ENCODE measurements at places on chromosomes 3 and 15. TPM values are rescaled to one million over a fixed set of nuclear protein-coding genes. Genes with fewer than 3 reads are reported as not detected.
A peak's percentile ranks its signal among the peaks of the same experiment; 100 is the strongest.

Gene C3orf49
- not detected for total RNA-seq

Gene STAG1
- 63.6 TPM for total RNA-seq

Gene LYZL4
- total RNA-seq = not detected

Gene ANKUB1
- not detected for total RNA-seq

Gene ANKRD34C
- total RNA-seq = 0.42 TPM

Gene ZDHHC23
- total RNA-seq = 12.7 TPM

- no peak for DNase-seq
Measured at GRCh38 chr15:74311734-74312444, 55.6 kb downstream of the CYP11A1 start.

- DNase-seq = no peak
Measured at GRCh38 chr3:38224357-38224756, 41.3 kb upstream of the SLC22A13 start.

DNA sequence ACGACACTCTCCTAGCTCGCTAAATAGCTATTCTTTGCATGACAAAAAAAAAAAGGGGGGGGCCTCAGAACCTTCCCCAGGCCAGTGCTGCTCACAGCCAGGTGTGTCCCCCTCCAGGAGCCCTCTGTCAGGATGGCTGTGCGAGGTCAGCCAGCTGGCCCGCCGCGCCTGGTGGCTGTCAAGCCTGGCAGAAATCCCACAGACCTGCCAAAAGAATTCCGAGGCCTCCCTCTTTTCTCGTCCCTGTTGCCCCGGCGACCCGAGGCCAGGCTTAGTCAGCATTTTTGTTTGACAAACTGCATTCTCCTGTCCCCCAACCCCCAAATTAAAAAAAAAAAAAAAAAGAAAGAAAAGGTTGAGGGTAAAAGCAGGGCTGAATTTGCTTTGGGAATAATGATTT is 61.9 kb downstream of the TM4SF4 start:
- peak; percentile 73 for DNase-seq

GRCh38 chr15:25847051-25847450 is 16.1 kb downstream of the ATP10A start:
- DNase-seq = no peak
